NCI-H1930 (cell line): ENCODE measurements at places on chromosomes 5 and 9.

- no peak for DNase-seq
These were observed 1.1 kb upstream of the BNC2 start for GRCh38 chr9:16871336-16872151.

DNA sequence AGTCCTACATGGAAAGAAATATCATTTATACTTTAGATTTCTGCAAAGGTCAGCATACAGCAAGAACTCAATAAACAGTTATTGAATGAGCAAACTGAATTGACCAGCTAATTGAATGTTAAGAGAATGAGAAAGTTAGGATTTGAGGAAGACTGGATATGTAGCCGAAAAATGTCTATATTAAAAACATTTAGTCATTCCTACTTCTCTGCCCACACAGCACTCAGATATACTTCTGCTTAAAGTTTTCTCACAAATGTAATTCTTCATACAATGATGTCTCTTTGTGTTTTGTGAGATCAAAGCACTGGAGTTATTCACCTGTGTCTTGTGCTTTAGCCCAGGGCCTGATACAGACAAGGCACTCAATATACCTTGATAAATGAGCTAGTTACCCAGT, 188.6 kb downstream of the PARP8 start:
- no peak for DNase-seq

DNA sequence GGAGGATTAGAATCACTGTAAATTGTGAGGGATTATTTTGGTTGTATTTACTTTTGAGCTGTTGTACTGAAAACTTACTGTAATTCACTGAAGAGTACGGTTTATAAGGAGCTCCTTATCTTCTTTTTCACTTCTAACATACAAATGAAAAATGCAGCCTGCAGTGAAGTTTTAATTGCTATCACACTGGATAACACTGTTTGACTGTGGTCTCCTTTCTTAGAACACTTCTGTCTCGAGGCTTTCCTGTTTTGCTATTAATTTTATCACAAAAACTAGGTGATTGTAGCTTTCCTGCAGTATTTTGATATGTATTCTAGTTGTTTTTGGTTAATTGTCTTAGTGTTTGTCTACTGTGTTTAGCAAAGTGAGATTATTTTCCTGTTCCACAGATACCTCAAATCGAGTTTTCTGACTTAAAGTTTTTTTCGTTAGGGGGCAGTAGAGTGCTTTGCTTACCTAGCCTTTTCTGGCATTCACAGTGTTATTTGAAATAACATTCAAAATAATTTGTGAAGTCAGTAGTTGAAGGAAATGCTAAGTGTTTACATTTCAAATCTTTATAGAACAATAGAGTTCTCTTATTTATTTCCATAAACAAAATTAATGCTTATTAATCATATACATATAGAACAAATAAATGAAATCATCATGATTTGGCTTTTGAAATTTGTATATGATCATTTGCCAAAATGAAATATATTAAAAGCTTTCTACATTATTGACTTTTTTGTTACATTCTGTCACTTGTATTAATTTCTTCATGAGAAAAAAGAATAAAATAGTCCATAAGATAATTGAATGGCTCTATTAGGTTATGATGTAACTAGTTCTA, 52.9 kb downstream of the COMMD10 start:
- no peak for DNase-seq

DNA sequence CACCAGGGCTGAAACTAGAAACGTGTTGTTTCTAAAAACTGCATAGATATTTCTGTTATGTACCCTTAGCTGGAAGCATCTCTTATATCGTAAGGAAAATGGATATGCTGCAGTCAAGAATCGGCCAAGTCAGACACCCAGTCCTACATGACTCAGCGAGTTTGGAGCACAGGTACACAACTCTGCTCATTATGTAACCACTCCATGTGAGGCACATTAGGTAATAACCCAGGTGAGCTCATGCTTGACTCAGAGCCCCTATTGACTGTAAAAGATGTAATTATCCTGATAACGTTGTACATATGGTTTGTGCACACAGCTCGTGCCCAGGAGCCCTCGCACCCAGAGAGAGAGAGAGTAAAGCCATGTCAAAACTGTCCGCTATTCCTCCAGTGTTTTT, 593.7 kb upstream of the ACO1 start:
- no peak for DNase-seq

DNA sequence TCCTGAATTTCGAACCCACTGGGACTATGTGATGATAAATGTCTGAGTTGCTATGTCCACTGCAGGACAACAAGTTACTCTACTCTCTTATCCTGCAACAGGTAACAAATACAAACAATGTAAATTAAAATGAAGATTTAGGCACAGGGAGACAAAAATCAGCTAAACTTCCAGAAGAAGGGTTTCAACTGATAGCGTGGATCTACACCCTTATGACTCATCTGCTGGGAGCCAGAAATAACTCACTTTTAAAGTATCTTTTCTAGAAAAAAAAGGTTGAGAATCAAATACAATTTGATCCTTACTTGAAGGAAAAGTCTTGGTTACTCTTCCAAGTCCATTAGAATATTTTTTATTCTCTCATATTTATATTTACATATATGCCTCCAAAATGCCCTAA, 21.4 kb downstream of the PJA2 start:
- DNase-seq: no peak
